Activated T-helper 1 cell treated with anti-CD3 and anti-CD28 coated beads, Interleukin-12 subunit alpha, Interleukin-12 subunit beta, Interleukin-2, Interleukin-4 antibody, amounts not matched to agents 30 ng/mL and 10 ng/mL and 1 ng/mL, durations not matched to agents 14 hours and 24 hours and 36 hours (primary cell): ENCODE measurements at places on chromosomes 4 and X. TPM values are rescaled to one million over a fixed set of nuclear protein-coding genes. Genes with fewer than 3 reads are reported as not detected.

CACNA1F gene
- total RNA-seq = 0.05 and 0.13 TPM in 2 replicates

LGI2 gene
- not detected in 2 replicates for total RNA-seq

MGARP gene
- total RNA-seq = 0.15 TPM in 1 of 2 replicates, not detected in the other

- no peaks in the 10 kb centered on the region for H3K36me3 ChIP-seq
- DNase-seq = no peak
- H3K4me1 ChIP-seq = peaks cover 6% of the 10 kb centered on the region
- no peak overlapping the region for H3K4me3 ChIP-seq
- peaks cover 2% of the 10 kb centered on the region for H3K27me3 ChIP-seq
- H3K27ac ChIP-seq = no peak overlapping the region
Measured at GRCh38 chr4:71095141-71095540, 101.7 kb downstream of the DCK start.

GRCh38 chrX:10172877-10173276 lies 16.1 kb downstream of the CLCN4 start:
- H3K36me3 ChIP-seq = no peaks in the 10 kb centered on the region
- peaks cover 4% of the 10 kb centered on the region for H3K27me3 ChIP-seq
- no peak overlapping the region for H3K4me3 ChIP-seq
- DNase-seq = no peak
- no peak overlapping the region for H3K27ac ChIP-seq

DNA sequence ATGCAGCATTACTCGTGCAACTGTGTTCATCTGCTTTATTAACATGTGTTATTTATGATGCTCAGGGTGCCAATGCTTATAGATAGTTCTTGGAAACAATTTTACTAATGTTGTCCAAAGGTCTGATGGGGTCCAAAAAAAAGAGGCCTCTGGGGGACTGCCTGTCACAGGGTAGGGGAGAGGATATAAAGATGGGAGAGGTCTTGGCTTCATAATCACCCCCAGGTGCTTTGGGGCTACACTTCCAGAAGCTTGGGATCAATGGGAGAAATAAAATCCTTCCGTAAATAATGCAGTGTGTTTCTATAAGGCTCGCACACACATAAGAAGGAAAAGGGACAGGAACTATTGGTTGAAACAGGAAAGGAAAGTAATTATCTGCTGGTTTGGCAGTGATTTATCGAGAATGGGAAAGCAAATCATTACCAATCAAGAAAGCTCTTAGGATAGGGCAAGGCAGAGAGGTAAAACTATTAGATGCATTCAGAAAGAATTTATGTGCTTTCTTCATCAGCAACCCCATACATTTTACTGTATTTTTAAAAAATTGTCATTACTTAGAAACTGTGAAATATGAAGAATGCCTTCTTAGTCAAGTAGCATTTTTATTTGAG lies 571.3 kb downstream of the PACRGL start:
- no peaks in the 10 kb centered on the region for H3K27me3 ChIP-seq
- H3K4me3 ChIP-seq = no peak overlapping the region
- H3K27ac ChIP-seq = no peak overlapping the region
- no peak for DNase-seq
- H3K4me1 ChIP-seq = no peaks in the 10 kb centered on the region

DNA sequence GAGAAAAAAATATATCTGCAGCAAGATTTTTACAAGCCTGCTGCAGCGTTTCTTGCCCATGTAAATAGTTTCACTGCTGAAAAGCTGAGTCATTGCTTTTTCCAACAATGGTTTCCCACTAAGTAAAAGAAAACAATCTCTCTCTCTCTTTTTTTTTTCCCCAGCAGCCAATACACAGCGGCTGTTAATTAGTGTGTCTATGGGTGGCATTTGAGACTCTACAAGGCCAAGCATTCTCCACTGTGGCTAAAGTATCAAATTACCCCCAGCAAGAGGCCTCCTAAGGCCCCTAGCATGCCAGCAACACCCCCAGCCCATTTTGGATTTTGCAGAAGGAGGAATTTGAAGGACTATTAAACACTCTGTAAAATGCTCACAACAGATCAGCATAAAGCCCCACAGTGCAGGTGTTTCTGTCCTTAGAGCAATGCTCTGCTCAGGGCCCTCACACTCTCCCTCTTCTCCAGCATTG lies 837.4 kb downstream of the TRIML1 start:
- H3K36me3 ChIP-seq = no peaks in the 10 kb centered on the region
- no peak overlapping the region for H3K4me3 ChIP-seq
- no peak overlapping the region for H3K27ac ChIP-seq
- no peaks in the 10 kb centered on the region for H3K27me3 ChIP-seq

- no peaks in the 10 kb centered on the region for H3K27me3 ChIP-seq
- no peak overlapping the region for H3K27ac ChIP-seq
- no peak overlapping the region for H3K4me3 ChIP-seq
- peaks cover 2% of the 10 kb centered on the region for H3K36me3 ChIP-seq
- no peak for DNase-seq
- H3K4me1 ChIP-seq = peaks cover 26% of the 10 kb centered on the region
Measured at GRCh38 chr4:26299254-26299882, 21.4 kb upstream of the RBPJ start.

GRCh38 chr4:31272331-31273061 lies 552.3 kb downstream of the PCDH7 start:
- DNase-seq = no peak
- no peaks in the 10 kb centered on the region for H3K4me1 ChIP-seq
- H3K27me3 ChIP-seq = no peaks in the 10 kb centered on the region
- H3K27ac ChIP-seq = no peak overlapping the region
- H3K36me3 ChIP-seq = no peaks in the 10 kb centered on the region
- no peak overlapping the region for H3K4me3 ChIP-seq
